Activated naive CD8-positive, alpha-beta T cell treated with anti-CD3 and anti-CD28 coated beads for 36 hours (primary cell): ENCODE measurements at places on chromosomes 16 and 17. TPM values are rescaled to one million over a fixed set of nuclear protein-coding genes. Genes with fewer than 3 reads are reported as not detected.

The DHX58 gene
- 23.5 TPM for total RNA-seq

The CD300E gene
- total RNA-seq, result not detected

The RMI2 gene
- total RNA-seq, result 56.1 TPM

DNA sequence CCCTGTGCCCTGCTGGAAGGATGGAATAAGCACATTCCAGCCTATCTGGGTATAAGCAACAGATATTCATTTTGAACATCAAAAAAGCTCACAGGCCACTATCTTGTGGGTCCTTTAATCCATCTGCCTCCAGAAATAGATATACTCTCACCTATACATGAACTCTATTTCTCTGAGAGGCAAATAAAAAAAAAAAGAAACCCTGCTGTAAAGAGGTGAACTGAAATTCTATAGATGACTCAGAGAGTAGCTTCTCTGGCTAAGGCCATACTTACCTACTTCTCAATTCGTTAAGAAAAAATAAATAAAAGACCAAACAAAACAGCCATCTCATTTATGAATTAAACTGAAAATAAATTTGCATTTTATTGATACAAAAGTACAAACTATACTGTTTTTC is 86.3 kb downstream of the DYNLRB2 start:
- peaks cover 16% of the 10 kb centered on the region for H3K36me3 ChIP-seq
- no peaks in the 10 kb centered on the region for H3K27me3 ChIP-seq
- no peak overlapping the region for H3K4me3 ChIP-seq
- H3K4me1 ChIP-seq, result no peaks in the 10 kb centered on the region

GRCh38 chr17:39151150-39151942 is at the start of gene PLXDC1:
Gene PLXDC1 (minus strand): TSS chr17:39151637. CDS start chr17:39151437, 200 bp downstream.
- H3K4me3 ChIP-seq, result peak within 1 kb of the TSS; percentile 99
- peak within 1 kb of the TSS; percentile 97 for H3K27ac ChIP-seq
- peak; percentile 42 for DNase-seq
- H3K4me1 ChIP-seq, result peaks cover 39% of the 10 kb centered on the region

GRCh38 chr16:19102187-19102872 is 11.4 kb upstream of the ITPRIPL2 start:
- no peak overlapping the region for H3K27ac ChIP-seq
- no peaks in the 10 kb centered on the region for H3K4me1 ChIP-seq
- H3K27me3 ChIP-seq, result peaks cover 5% of the 10 kb centered on the region
- no peaks in the 10 kb centered on the region for H3K36me3 ChIP-seq
- H3K4me3 ChIP-seq, result no peak overlapping the region

GRCh38 chr17:51371732-51372151 is 111.4 kb downstream of the UTP18 start:
- H3K4me1 ChIP-seq, result peaks cover 8% of the 10 kb centered on the region
- peak overlapping the region; percentile 30 for H3K4me3 ChIP-seq
- DNase-seq, result peak; percentile 38
- no peaks in the 10 kb centered on the region for H3K27me3 ChIP-seq
- H3K27ac ChIP-seq, result no peak overlapping the region

DNA sequence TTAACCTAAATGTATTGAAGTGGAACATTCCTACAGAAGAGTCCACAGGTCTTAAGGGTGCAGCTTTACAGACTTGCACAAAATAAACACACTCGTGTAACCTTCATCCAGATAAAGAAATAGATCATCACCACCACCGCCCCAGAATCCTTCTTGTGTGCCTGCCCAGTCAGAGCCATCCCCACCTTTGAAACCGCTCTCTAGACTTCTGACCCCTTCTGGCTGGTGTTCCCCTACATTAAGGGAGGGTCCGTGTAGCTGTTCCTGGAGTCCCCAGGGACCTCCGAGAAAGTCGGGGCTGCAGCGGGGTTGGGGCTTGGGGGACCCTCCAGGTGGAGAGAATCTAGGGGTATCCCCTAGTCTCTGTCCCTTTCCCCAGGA is 9.4 kb downstream of the TBX4 start:
- no peak overlapping the region for H3K4me3 ChIP-seq
- H3K4me1 ChIP-seq, result peaks cover 30% of the 10 kb centered on the region
- H3K27ac ChIP-seq, result no peak overlapping the region
- H3K36me3 ChIP-seq, result no peaks in the 10 kb centered on the region
- no peak for DNase-seq

DNA sequence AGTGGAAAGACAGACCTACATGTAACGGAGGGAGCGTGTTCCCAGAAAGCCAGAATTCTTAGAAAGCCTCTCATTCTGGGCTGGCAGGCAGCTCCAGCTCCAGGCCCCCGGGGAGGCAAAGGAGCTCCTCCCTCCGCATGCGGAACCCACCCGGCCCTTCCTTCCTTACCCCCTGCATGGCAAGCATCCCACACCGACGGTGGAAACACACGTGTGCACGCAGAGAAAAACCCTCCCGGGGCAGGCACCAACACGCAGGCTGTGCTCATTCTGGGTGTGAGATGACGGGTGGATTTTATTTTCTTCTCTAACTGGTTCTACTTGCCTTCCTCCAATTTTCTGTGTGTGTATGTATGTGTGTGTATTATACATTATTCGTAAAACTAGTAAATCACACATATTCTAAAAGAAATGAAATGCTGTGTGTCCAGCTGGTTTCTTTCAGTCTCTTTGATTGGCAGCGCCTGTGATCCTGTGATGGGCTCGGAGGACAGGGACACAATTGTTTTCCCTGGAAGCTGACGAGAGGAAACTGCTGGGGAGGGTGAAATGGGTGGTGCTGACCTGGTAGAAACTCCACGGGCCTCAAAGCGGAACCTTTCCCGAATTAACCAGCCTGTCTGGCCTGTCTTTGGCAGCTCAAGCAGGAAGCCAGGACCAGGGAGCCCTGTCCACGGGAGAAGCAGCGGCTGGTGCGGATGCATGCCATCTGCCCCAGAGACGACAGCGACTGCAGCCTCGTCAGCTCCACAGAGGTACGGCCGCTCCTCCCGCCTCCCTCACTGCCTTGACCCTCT is 22.2 kb downstream of the CARD14 start:
- H3K27me3 ChIP-seq, result peaks cover 7% of the 10 kb centered on the region
- no peak for DNase-seq
- H3K4me3 ChIP-seq, result no peak overlapping the region
- H3K27ac ChIP-seq, result no peak overlapping the region
- H3K36me3 ChIP-seq, result no peaks in the 10 kb centered on the region

- DNase-seq, result peak; percentile 36
- H3K27me3 ChIP-seq, result no peaks in the 10 kb centered on the region
- H3K27ac ChIP-seq, result peak overlapping the region; percentile 92
- H3K36me3 ChIP-seq, result peaks cover 4% of the 10 kb centered on the region
- peak overlapping the region; percentile 49 for H3K4me3 ChIP-seq
Measured at GRCh38 chr16:85583491-85584181, 29.5 kb upstream of the GSE1 start.

GRCh38 chr17:69716556-69716955 is 302.1 kb downstream of the MAP2K6 start:
- H3K4me1 ChIP-seq, result no peaks in the 10 kb centered on the region
- no peak overlapping the region for H3K4me3 ChIP-seq

DNA sequence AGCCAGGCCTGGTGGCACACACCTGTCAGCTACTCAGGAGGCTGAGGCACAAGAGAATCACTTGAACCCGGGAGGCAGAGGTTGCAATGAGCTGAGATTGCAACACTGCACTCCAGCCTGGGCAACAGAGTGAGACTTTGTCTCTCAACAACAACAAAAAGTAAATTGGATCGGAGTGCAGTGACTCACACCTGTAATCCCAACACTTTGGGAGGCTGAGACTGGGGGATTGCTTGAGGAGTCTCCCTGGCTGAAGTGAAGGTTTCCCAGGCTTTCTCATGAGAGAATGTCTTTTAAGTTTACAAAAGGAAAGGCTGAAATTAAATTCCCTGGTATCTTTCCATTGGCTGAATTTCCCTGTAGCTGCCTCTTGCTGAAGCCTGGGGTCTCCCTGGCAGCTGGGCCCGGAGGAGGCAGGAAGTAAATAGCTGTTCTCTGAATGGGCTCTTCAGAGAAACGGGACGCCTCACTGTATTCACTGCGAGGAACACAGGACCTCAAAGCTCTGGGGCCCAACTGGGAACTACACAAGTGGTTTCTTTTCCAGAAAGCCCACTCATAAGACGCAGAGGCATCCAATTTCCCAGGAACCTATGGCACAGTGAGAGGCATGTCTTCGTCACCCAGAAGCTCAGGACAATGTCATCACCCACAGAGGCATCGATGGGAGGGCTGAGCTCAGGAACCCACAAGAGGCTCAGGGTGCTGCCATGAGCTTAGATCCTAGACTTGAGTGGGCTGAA is 77.4 kb upstream of the SMURF2 start:
- no peak for DNase-seq
- no peaks in the 10 kb centered on the region for H3K36me3 ChIP-seq
- H3K27ac ChIP-seq, result no peak overlapping the region
- peaks cover 22% of the 10 kb centered on the region for H3K4me1 ChIP-seq
- H3K27me3 ChIP-seq, result no peaks in the 10 kb centered on the region

GRCh38 chr17:65086465-65086864 is 29.9 kb upstream of the GNA13 start:
- no peaks in the 10 kb centered on the region for H3K4me1 ChIP-seq
- H3K27me3 ChIP-seq, result no peaks in the 10 kb centered on the region
- DNase-seq, result no peak
- H3K36me3 ChIP-seq, result no peaks in the 10 kb centered on the region

GRCh38 chr16:89779231-89779908 is 37.1 kb downstream of the FANCA start:
- no peak overlapping the region for H3K27ac ChIP-seq
- H3K36me3 ChIP-seq, result peaks cover 33% of the 10 kb centered on the region
- no peaks in the 10 kb centered on the region for H3K27me3 ChIP-seq
- DNase-seq, result no peak

- DNase-seq, result peak; percentile 30
- no peaks in the 10 kb centered on the region for H3K27me3 ChIP-seq
- H3K27ac ChIP-seq, result no peak overlapping the region
- peaks cover 7% of the 10 kb centered on the region for H3K36me3 ChIP-seq
Measured at GRCh38 chr17:35183332-35183731, 10.9 kb downstream of the SLC35G3 start.

DNA sequence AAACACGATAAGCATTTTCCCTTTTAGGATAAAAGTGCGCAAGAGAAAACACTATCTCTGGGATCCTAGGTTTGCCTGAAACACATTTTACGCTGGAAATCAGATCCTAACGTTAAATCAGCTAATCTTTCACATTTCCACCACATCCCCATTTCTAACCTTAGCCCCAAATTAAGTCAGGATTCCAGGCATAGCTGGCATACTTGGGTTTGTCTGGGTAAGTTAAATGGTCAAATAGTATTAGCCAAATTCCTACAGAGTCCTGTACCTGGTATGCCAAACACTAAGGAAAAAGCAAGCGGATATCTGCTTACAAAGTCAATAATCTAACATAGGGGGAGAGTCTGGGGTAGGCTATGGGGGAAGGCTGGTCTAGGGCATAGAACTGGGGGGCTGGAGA is 557.4 kb upstream of the ZFHX3 start:
- peaks cover 16% of the 10 kb centered on the region for H3K27me3 ChIP-seq
- DNase-seq, result no peak
- no peaks in the 10 kb centered on the region for H3K4me1 ChIP-seq
- no peak overlapping the region for H3K27ac ChIP-seq
- no peak overlapping the region for H3K4me3 ChIP-seq

DNA sequence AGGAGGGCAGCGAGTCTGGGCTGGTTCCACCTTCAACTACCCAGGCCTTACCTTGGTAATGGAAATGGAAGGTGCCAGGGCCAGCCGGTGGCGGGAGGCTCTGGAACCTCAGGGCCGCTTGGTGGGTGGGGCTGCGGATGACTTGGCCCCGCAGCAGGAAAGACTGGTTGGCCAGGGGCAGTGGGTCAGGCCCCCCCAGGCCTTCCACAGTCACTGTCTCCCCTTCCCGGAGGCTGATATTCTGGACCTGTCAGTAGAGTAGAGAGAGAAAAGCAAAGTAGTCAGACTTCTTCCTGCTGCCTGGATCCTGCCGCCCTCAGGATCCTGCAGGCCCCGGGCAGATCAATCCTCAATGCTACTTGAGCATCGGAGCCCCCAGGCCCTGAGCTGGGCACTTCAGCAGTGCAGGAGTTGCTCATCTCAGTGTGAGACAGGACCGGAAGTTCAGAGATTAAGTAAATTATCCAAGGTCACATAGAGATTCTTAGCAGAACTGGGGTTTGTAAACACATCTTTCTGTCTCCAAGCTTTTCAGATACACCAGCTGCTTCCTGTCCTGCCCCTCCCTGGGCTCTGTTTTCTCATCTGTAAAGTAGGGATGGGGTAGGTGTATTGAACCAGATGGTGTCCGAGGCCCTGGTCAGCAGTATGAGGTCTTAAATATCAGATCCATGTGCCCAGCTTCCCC is 18.5 kb upstream of the PHF12 start:
- no peak overlapping the region for H3K4me3 ChIP-seq
- no peak overlapping the region for H3K27ac ChIP-seq
- H3K36me3 ChIP-seq, result no peaks in the 10 kb centered on the region
- no peaks in the 10 kb centered on the region for H3K4me1 ChIP-seq
- no peak for DNase-seq

- no peak overlapping the region for H3K27ac ChIP-seq
- H3K27me3 ChIP-seq, result peaks cover 14% of the 10 kb centered on the region
- H3K4me1 ChIP-seq, result peaks cover 13% of the 10 kb centered on the region
- H3K4me3 ChIP-seq, result no peak overlapping the region
Measured at GRCh38 chr17:69066482-69066881, 5.8 kb upstream of the ABCA9 start.

DNA sequence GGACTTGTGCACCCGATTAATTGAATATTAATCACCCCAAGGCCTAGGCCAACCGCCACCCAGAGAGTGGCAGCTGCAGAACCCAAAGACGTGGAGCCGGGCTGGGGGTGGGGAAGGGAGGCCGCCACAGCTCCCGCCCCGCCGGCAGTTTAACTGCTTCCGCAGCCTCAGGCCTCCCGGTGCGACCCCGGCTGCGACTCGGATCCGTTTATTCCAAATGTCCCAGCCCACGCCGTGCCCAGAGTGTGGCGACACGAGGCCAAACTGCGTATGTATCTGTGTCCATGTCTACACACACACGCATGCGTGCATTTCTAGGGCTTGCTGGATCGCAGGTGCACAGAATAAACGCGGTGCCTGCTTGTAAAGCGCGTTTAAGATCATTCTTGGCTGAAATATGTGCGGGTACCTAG is 802 bp upstream of the TOB1 start:
- H3K4me3 ChIP-seq, result peak overlapping the region; percentile 87
- peaks cover 45% of the 10 kb centered on the region for H3K4me1 ChIP-seq
- H3K27ac ChIP-seq, result peak overlapping the region; percentile 97
- peak; percentile 70 for DNase-seq

DNA sequence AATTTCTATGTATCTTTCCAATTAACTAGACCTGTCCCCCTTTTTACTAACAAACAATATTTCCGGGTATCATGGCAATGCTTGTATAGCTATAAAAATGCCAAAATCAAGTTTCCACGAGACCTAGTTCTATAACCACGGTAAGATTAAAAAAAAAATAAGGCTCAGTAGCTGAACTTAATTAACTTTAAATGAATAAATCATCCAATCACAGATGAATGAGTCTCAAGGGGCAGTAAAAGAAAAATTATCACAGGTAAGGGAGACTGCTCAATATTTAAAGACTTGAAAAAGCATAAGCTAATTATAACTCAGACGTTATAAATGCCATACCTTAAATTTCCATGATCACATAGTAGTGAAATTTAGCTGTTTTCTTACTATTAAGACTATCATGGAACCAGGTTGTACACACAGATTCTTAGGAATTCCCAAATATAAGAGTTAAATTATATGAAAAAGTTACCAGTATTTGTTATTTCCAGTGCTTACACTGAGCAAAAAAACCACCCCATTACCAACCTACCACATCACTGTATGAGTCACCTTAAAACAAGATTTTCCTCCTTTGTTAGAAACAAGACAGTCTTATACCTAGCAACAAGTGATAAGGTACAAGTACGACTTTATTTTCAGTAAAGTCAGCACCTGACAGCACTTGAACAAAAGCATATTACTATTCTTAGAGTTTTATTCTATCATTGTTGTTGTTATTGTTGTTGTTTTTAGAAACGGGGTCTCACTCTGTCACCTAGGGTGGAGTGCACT is 20.6 kb downstream of the SSH2 start:
- no peaks in the 10 kb centered on the region for H3K27me3 ChIP-seq
- H3K36me3 ChIP-seq, result peaks cover 19% of the 10 kb centered on the region
- peaks cover 23% of the 10 kb centered on the region for H3K4me1 ChIP-seq
- DNase-seq, result no peak
- H3K4me3 ChIP-seq, result no peak overlapping the region
- H3K27ac ChIP-seq, result no peak overlapping the region
